ENCODE measurements at places on chromosomes 6 and 20.

DNA sequence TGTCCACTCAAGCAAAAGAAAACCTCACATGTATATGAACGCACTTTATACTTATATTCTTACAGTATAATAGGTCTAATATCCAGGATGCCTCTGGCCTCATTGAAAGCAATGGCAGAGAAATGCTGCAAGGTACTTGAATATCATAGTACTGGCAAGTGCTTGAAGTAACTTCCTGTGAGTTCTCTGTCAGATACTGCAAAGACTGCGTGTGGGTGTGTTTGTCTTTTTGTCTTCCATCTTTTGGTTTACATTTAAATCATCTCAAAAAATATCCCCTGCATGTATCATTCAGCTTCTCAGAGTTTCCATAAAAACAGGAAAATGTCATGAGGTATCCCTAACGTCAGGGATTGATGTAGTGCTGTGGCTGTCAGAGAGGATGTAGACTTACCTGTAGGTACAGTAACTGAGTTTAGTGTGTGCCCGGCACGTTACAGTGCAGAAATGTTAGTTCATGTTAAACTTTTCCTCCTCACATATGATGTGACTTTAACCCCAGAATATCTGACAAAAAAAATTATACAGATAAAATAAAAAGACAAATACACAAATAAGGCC lies 184.3 kb downstream of the DST start:
- no peak for DNase-seq

GRCh38 chr20:19552221-19553180 lies 205.6 kb upstream of the RIN2 start:
- DNase-seq, result no peak

GRCh38 chr6:89984926-89985750 lies 90.9 kb downstream of the GJA10 start:
- peak; percentile 22 for DNase-seq

GRCh38 chr6:17045581-17046322 lies 56.1 kb upstream of the STMND1 start:
- DNase-seq, result no peak

DNA sequence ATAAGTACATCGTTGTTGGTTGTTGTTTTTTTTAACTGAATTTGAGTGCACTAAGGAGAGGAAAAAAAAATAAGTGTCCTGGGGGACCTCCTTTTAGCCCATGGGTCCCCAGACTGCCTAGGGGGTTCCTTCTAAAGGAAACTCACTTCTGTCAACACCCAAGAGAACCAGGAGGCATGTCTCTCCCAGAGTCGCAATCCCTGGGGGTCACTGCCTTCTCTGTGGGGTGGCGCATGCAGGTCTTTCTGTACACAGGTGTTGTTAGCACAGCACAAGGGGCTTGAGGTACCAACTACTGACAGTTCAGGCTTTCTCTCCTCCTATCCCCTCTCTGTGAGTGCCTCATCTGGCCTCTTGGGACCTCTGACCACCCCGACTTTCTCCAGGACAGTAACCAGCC lies 7.3 kb upstream of the ARMC2 start:
- DNase-seq, result no peak

- DNase-seq, result no peak
These were observed 116.9 kb upstream of the FAM83B start for GRCh38 chr6:54729716-54730115.

DNA sequence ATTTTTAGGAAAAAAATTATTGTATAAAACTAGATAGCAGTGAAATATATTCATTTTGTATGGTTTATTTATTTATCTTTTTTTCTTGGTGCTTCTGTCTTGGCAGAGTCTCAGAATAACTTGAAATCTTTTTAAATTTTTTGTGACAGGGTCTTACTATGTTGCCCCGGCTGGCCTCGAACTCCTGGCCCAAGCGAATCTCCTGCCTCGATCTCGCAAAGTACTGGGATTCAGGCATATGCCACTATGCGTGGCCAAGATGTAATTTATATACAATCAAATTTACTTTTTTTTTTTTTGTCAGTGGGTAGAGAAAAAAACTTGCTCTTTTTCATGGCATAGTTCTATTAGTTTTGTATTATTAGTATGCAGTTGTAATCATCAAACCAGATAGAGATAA lies 13.7 kb downstream of the CBFA2T2 start:
- no peak for DNase-seq

GRCh38 chr6:155443168-155443567 lies 12.5 kb downstream of the NOX3 start:
- DNase-seq, result no peak

DNA sequence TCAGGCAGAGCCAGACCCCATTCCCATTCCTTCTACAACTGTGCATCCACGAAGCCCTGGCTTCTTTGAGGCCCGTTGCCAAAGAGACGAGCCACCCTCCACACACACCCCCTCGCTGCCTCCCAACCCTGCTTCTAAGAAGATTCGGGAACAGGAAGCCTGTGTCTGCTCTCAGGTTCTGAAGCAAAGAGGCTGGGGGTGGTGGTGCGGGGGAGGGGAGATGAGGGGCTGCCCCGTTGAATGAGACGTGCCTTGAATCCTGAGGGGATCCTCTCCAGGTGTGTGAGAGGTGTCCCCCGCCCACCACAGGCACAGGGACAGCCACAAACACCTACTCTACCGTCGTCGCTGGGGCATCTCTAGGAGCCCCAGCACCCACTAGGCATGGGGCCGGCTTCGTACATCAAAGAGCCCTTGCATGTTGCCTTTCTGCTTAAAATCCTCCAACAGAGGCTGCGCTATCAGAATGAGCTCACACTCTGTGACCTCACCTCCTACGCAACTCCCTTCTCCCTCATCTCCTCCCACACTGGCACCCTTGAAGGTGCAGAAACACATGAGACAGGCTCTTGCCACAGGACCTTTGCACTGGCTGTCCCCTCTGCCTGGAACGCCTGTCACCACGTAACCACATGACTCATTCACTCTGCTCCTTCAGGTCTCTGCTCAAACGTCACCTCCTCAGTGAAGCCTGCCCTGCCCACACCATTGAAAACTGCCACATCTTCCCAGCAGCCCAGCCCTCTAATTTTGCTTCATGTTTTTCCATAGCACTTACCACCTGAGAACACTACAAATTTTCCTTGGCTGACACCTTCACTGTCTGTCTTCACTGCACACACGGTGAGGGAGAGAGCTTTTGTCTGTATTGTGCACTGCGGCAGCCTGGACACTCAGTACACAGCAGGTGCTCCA lies 58.5 kb downstream of the PREX1 start:
- DNase-seq, result no peak

DNA sequence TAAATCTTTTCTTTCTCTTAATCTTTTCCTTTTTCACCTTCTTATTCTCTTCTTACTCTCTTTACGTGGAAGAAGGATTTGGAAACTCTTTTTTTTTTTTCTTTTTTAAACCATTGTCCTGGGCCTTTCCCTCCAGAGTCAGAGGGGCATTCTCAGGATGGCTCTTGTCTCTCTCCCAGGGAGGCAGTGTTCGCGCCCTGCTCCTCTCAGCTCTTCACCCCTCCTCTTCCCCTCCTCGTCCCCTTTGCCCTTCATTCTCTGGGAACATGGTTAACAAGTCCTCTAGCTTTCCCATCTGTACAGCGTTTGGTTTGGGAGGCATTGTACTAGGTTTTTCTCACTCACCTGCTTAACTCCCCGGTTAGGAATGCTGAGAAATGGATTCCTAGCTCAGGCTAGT lies 52.0 kb upstream of the TFB1M start:
- no peak for DNase-seq

DNA sequence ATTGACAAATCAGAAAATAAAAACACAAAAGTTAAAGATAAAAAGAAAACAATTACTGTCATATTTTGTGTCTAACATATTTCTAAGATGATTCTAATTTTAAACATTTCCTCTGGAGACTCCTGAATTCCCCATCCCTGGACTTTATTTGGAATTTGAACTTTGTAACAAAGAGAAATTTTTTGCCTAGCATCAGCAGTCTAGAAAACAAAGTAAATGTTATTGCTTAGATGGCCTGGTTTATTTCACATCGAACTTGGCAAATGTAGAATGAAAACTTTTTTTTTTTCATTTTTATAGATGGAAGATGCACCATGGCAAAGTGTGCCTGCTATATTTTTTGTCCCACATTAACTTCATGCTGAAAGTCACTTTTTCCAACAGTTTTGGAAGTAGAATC lies 159.1 kb downstream of the TBX18 start:
- DNase-seq, result no peak

DNA sequence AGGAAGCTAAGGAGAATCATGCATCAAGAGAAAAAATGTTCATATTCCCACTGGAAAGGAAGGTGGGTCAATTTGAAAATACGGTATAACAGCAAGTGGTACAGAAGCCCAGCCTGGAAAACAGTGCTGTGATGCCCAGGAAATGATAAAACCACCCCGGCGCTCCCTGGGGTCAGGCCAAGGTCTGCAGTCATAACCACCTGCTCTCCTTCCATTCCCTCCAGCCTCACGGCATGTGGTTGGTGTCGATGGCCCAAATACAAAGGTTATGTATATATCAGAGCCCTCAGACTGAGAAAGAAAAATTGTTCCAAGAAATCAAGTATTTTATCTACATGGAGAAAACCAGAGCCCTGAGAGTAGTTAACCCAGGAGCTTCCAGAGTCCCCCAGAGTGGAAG lies 208.1 kb upstream of the CDYL start:
- no peak for DNase-seq

GRCh38 chr6:135240711-135241110 lies 59.6 kb downstream of the MYB start:
- no peak for DNase-seq

- peak; percentile 28 for DNase-seq
These were observed 7.2 kb downstream of the HLA-G start for GRCh38 chr6:29834564-29835436.

GRCh38 chr6:30325150-30325872 lies 1.4 kb upstream of the TRIM39 start:
- peak; percentile 69 for DNase-seq

DNA sequence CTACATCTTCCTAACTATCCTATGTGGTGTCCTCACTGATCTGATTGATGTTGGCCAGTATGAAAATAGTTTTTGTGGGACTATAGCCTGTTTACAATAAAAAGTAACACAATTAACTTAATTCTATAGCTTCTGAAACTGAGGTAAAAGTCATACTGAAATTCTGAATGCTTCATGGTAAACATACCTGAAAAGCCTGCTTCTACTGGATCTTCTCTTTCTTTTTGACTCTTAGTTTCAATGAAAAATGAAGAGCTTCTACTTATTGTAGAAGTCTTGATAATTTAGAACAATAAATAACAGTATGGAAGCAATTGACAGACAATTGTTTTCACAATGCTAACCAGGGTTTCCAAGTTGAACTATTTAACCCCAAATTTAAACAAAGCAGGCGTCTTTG lies 383.9 kb upstream of the MMS22L start:
- DNase-seq, result no peak

GRCh38 chr20:2507464-2507863 lies 1.3 kb downstream of the ZNF343 start:
- no peak for DNase-seq

GRCh38 chr6:104505838-104506237 lies 353.9 kb downstream of the HACE1 start:
- DNase-seq, result no peak

GRCh38 chr6:170360476-170360875 lies 53.9 kb downstream of the FAM120B start:
- no peak for DNase-seq

- no peak for DNase-seq
These were observed at the start of gene HTR1E for GRCh38 chr6:86937219-86938079. Gene HTR1E, plus strand, starts transcription at chr6:86937528. Its CDS starts 77,807 bp downstream, at chr6:87015335.

DNA sequence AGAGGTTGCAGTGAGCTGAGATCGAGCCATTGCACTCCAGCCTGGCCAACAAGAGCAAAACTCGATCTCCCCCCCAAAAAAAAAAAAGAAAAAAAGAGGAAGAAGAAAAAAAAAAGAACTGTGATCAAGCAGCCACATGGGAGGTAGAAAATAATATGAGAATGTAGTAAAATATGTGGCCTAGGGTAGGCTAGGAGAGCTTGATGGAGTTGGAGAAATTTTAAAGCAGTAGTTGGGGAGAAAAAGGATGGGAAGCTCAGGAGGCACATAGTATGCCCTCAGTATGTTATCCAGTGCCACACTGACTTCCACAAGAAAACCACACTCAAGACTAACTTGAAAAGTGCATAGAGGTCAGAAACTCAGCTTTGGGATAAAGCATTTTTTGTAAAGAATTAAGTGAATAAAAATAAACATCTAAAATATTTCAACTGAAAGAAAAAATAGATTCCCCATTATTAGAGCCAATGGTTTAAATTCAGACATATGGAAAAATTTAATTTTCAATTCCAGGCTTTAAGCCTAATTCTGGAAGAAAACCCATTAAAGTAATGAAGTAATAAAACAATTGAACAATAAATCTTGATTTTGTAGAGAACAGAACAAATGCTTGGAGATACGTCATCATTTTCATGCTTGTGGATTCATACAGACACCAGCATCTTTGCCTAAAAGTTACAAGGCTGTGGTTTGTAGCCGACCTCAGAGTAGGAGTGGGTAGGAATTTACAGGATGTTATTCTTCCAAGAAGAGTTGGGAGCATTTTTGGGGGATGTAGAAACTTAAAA lies 34.7 kb downstream of the PLEKHG1 start:
- no peak for DNase-seq

DNA sequence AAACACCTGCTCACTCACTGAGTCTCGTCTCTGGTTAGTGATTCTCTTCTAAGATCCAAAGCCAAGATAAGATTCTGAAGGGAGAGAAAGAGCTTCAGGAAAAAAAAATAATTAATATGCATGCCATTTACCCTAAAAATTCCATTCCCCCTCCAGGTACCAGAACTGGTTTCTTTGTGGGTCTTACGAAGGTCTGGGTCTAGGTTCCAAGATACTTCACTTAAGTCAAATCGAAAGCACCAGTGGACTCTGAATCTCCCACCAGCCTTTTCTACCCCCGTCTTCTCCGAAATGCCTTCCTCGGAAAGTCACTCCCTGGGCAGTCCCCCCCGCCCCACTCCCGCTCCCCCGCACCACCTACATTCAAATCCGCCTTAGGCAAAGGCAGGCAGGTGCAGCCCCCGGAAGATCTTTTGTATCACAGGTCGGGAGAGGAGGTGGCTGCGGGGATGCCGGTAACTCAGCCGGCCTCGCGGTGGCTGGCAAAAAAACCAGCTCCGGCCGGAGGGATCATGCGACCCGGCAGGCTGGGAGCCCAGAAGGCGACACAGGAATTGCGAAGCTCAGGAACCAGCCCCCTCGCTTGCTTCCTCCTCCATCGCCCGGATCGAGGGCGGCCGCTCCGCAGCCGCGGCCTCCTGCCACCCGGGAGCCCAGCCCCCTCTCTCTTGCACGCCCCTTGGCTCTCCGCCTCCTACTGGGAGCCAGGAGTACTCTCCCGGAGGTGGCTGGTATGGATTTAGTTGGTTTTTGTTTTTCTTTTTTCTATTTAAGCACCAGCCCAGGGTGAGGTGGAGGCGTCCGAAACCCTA lies at the start of gene BCL2L1:
Gene BCL2L1 (minus strand): TSS at position 612 of the 812 bp plus-strand sequence. CDS start 650 bp downstream, outside the sequence.
- DNase-seq, result peak; percentile 84

DNA sequence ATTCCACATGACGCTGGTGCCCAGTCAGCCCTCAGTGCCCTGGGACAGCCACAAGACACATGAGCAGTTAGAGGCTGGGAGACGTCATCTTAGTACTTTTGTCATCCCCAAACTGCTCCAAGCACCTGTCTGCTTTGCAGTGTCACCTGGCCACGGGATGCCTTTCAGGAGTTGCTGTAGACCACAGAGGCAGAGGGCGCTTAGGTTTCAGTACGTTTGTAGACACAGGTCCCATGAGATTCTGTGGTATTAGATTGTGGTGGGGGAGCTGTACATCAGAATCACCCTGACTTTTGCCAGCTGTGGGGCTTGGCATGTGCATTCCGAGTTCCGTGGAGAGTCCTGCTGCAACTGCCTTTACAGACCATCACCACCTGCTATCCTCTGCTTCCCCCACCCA lies 16.7 kb downstream of the MAVS start:
- DNase-seq, result no peak

GRCh38 chr20:48734104-48734749 lies 93.6 kb downstream of the PREX1 start:
- no peak for DNase-seq

Data from left colon (tissue), 2 donors.